ENCODE measurements at places on chromosomes 13 and 19.

DNA sequence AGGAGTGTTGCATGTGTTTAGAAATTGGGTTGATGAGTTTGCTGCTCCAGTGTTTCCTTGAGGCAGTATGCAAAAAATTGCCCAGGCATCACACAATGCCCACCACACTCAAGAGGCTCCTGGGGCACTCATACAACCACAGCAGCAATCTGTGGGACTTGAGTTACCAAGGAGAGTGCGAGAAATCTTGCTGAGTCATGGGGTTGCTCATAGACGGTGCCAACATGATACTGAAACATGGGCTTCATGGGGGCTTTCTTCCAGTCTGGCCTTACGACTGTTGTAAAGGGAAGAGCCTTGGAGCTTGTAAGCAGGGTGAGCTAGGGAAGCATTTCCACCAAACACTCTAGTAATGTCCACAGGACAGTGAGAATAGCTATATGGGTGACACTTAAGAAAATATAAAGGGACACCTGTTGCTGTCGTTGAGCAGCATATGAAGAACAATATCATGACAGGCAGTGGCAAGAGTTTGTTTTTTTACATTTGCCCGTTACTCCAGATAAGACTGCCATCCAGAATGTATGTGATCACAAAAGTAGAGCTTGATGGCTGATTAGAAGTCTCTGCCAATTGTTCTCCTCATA is 1237.4 kb downstream of the UQCRFS1 start:
- no peak for DNase-seq

DNA sequence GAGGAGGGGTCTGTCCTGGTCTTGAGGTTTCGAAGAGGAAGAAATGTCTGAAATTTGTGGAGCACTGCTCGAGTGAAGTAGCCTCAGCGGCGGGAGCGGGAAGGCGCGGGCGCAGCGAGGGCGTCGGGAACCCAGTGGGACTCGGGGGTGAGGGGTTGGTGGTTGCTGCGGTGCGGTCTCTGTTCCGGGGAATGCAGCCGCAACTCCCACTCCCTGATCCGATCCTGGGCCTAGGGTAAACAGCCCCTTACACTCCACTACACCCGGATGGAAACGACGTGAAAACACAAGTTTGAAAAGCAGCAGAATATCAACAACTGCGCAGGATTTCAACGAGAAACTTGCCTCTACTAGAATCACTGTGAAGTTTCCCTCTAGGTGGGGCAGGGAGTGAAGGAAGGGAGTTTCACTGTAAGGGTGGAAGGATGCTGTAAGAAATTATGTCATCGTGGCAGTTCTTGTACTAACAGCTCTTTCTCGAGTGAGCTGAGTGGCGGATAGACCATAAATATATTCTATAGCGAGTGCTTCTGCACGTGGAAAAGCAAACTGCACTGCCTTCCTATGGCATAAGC is 2.0 kb upstream of the KLF12 start:
- peak; percentile 60 for DNase-seq

- no peak for DNase-seq
These were observed 8.3 kb downstream of the PLPPR3 start for GRCh38 chr19:813219-814151.

- DNase-seq = no peak
These were observed 5.5 kb upstream of the RSPH6A start for GRCh38 chr19:45820413-45821102.

DNA sequence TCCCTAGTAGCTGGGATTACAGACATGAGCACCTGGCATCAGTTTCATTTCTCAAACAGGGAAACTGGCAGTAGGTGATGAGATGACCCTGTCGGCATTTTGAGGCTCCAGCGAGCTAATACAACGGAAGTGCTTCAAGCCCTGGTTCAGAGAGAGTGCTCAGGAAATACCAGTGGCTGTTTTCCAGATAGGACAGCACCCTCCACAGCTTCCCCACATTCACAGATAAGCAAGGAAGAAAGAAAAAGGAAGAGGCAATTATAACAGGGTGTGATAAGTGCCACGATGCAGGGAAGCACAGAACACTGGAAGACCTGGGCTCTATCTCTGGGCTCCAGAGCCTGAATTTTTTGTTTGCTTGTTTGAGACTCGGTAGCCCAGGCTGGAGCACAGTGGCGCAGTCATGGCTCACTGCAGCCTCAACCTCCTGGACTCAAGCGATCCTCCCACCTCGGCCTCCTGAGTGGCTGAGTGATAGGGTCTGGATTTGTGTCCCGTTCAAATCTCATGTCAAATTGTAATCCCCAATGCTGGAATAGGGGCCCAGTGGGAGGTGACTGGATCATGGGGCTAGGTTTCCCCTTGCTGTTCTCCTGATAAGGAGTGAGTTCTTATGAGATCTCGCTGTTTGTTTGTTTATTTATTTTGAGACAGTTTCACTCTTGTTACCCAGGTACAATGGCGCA is 43.5 kb downstream of the PIN1 start:
- no peak for DNase-seq

DNA sequence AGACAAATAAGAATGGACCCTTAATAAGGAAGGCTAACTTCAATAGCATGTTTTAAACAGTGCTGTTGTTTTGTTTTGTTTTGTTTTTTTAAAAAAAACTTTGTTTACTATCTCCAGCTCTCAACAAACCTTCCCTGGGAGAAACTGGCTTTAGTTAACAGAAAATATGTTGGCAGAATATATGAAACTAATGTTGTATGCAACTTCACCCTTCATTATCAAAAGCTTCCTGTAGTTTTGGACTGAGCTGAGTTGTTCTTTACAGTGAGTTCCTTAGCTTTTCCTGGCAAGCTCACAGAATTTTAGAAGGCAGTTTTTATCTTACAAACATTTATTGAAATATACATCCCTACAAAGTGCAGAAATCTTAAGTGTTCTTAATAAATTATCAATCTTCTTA is 2480.7 kb upstream of the PCDH20 start:
- no peak for DNase-seq

DNA sequence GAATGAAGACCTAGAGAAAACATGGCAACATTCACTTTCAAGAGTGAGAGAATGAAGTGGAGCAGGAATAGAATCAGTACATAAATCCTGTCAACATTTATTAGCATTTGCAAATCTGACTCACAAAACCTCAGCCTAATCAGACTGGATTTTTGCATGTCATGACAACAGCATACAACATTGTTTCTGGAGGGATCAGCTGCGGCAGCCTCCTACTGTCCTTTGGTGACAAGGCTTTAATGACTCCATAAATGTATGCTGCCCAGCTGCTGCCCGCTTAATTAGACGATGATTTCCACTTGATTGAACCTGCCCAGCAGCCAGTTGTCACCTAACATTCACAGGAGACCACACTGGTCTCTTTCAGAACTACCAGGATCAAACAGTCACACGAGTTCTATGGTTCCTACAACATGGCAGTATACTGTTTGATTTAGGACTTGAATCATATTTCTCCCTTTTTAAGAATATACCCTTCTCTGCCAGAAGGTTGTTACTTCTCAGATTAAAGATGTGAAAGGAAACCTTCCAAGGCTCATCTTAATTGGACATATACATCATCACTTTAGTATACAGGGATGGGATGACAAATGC is 9.3 kb downstream of the EBPL start:
- peak; percentile 53 for DNase-seq

- DNase-seq = peak; percentile 35
These were observed 867.1 kb downstream of the UQCRFS1 start for GRCh38 chr19:28345811-28346210.

DNA sequence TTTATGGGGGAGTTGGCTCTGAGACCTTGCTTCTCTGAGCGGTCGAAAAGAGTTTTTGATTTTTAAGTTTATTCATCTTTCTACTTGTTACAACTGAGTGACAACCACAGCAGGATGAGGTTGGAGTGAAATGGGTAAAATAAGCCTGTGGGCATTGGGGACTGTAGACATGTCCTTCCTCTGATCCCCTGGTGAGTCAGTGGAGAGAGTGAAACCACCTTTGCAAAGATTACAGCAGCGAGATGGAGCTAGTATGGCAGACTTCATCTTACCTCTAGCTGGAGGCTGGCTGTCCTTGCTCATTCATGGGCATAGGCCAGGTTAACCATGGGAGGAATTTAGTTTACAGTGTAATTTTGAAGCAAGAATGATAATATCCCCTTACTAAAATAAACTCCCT is 30.9 kb upstream of the PSG9 start:
- DNase-seq = no peak

DNA sequence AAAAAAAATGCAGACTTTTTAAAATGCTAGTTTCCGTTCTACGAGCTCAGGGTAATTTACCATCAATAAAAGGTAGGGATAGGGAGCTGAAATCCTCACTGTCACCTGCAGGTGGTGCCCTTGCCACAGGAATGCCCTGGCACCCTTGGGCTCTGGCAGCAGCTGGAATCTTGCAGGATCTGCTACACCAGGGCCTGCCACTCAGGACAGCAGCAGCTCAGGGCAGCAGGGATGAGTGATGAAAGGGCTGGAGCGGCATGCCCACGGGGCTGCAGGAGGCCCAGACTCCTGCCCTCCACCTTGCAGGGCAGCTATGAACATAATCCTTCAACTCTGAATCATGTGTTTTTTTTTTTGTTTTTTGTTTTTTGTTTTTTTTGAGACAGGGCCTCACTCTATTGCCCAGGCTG is 54.0 kb downstream of the GNG7 start:
- DNase-seq = peak; percentile 79

GRCh38 chr19:6109947-6110346 is 353 bp downstream of the RFX2 start:
- DNase-seq = no peak

DNA sequence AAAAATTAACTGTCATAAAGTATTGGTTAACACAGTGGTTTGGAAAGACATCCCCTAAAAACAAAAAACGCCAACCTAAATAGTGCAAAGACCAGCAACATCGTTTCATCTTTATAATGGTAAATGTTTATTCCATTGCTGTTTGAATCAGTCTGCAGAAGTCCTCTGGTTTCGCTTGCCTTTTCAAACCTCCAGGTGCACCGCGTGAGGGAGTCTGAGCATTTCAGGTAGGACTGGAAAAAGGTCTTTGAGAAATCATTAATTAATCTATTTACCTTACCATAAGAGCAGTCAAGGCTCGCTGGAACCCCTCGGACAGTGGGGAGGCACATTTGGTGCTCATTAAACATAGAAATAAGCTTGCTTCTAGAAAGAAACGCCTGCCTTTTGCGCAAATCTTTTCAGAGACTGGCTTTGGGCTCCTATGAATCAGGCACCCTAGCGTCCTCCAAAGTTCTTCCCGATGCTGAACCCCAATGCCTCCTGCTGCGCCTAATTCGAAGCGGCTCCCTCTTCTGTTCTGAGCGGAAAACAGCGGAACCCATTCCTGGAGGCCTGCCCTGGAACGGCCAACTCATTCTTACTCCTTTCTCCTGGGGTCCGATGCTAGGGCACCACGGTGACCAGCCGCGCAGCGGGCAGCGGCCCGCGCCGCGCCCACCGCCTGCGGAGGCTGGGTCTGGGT is 951 bp upstream of the MTUS2 start:
- DNase-seq = peak; percentile 24

GRCh38 chr19:1068009-1069001 is 1.3 kb downstream of the ARHGAP45 start:
- no peak for DNase-seq

- no peak for DNase-seq
These were observed 331.3 kb downstream of the NDFIP2 start for GRCh38 chr13:79812070-79812850.

- peak; percentile 61 for DNase-seq
These were observed 15.7 kb downstream of the TMEM143 start for GRCh38 chr19:48348045-48348444.

- peak; percentile 78 for DNase-seq
These were observed 45.8 kb upstream of the RGCC start for GRCh38 chr13:41411522-41411921.

DNA sequence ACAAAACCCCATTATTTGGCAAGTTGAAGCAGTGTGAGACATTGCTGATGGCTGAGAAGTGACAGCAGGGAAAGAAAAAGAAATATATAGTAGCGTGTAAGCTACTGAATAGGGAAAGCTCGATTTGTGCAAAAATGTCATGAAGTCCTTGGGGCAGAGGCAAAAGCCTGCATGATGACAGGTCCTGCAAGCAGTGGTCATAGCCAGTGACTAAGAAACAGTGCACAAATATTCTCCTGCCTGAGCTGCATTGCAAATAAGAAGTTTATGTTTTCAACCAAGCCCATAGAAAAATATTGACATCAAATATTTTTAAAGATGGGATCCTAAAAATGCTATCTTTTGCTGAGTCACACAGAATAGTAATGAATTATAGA is 270.0 kb downstream of the SLITRK6 start:
- peak; percentile 18 for DNase-seq

- DNase-seq = no peak
These were observed 6.8 kb upstream of the KDM4B start for GRCh38 chr19:4962085-4962619.

- peak; percentile 34 for DNase-seq
These were observed 2.8 kb downstream of the PTGER1 start for GRCh38 chr19:14472202-14472938.

DNA sequence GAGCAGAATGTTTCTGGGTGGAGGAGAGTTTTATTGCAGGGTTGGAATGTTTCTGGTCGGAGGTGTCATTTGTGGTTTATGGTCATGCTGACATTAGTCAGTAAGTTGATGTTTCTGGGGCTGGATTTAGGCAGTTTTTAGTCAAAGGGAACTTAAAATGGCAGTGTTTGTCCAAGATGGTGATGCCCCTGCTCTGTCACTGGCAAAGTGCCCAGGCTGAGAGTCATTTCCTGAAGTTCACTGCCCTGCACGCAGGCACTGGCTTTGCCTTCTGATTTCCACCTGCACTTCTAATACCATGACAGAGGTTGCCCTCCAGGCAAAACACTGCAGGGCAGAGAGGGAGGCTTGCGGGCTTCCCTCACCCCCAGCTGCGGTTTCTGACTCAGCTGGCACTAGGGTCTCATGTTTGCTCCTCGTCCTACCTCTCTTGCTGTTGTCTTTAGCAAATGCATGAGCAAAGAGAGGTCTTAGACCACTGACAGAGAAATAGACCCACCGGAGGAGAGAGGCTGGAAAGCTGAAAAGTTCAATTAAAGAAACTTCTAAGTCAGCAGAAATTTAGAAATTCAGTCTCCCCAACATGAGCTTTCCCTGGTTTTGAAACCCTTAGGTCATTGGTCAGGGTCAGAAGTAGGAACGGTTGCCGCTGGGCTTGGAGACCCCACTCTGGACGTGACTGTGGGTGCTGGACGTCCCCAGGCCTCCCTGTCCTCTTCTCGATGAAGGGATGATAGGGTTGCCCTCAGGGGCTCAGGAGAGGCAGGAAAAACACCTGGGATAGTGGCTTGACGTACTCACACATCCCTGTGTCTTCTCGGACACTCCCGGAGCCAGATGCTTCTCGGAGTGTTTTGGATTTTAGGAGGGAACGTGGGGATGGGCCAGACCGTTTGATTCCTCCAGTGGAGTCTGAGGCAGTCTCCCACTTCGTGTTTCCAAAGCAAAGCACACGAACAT is 26.3 kb downstream of the TMEM255B start:
- DNase-seq = peak; percentile 71

DNA sequence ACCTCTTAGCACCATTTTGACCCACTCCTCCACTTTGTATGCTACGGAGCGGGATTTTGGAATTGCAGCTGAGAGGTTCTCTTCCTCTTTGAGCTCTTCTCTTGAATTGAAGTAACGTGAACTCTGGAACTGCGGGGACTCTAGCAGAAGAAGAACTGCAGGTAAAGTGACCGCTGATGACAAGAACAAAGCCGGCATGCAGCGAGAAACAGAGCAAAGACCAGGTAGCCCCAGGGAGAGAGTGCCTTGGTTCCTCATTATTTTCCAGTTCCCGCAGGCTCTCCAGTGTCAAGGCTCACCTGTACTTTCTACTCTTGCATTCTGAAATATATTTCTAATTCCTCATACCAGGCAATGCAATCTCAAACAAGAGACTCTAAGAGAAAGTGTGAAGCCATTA is 260.3 kb upstream of the GPC6 start:
- no peak for DNase-seq

- no peak for DNase-seq
These were observed 2.8 kb downstream of the ACP5 start for GRCh38 chr19:11574689-11575088.
